Right cardiac atrium (tissue), 5 donors: ENCODE measurements at places on chromosomes 2 and 18. TPM values are rescaled to one million over a fixed set of nuclear protein-coding genes. Genes with fewer than 3 reads are reported as not detected.

The ARHGEF4 gene
- 1.8 TPM for total RNA-seq

DNA sequence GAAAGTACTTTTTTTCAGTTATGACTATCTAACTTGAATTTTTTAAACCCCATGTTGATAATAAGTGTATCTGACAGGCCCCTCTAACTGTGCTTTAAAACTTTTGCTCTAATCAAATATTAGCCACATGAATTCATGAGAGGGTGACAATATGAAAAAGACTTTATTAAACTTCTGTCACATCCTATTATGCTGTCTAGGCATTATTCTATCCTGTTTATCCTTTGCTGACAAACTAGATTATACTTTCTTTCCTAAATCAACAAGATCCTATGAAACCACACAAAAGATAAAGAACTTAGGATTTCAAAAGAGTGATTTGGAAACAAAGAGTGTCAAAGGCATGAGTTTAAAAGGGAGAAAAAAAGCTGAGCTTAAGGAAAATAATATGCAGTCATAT is 57.8 kb downstream of the ST6GAL2 start:
- DNase-seq = no peak

The PLA2R1 gene
- 5.5 TPM for total RNA-seq

DNA sequence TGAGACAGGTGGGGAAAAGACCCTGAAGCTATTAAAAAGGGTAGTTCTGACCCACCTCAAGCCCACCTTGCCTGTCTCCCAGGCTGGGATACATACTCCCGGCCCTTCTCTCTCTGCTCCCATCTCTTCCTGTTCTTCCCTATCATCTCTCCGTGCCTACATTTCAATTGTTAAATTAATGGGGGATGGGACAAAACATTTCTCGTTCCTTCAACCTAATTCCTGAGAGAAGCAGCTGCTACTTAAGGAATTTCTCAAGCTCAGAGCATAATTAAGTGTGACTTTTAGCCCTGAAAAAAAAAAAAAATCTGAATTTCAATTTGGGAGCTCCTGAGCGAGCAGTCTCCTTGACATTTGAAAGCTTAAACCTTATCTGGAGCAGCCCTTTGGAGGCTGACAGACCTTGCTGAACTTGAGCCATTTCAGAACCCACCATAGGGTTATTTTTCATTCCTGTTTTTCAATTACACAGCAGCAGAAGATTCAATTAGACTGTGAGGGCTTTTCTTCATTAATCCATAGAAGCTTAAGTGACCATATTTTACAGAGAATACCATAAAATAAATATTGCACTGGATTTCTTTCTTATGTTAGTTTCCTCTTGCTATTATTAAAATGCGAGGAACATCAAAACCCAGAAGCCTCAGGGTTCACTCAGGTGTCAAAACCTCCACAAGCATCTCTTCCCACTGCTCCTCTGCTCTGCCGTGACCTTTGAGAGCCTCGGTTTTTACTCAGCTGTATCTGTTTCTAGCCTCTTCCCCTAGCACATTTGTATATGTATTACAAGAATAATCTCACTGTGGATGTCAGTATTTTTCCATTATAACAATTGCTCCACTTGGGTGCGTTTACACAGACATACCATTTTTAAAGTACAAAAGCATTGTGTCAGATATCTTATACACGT is 125.7 kb downstream of the B3GNT2 start:
- DNase-seq = no peak

DNA sequence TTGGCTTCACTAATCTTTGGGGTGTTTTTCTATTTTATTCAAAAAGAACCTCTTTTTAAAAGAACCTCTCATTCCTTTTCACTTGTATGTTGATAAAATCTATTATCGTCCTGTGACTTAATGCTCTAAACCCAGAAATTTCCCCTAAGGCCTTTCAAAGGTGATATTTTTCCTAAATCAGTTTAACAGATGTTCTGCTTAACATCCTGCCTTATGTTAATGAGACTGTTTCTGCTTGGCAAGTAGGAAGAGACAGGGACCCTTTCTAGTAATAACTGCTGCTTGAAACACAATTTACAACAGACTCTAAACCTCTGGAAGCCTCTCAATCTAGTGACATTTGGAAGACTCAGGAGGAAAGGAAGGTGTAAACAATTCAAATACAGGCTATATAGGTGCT is 128.8 kb downstream of the KCNJ3 start:
- DNase-seq = no peak

- peak; percentile 26 for DNase-seq
Observed at GRCh38 chr2:37454851-37455762, 110.7 kb downstream of the QPCT start.

DNA sequence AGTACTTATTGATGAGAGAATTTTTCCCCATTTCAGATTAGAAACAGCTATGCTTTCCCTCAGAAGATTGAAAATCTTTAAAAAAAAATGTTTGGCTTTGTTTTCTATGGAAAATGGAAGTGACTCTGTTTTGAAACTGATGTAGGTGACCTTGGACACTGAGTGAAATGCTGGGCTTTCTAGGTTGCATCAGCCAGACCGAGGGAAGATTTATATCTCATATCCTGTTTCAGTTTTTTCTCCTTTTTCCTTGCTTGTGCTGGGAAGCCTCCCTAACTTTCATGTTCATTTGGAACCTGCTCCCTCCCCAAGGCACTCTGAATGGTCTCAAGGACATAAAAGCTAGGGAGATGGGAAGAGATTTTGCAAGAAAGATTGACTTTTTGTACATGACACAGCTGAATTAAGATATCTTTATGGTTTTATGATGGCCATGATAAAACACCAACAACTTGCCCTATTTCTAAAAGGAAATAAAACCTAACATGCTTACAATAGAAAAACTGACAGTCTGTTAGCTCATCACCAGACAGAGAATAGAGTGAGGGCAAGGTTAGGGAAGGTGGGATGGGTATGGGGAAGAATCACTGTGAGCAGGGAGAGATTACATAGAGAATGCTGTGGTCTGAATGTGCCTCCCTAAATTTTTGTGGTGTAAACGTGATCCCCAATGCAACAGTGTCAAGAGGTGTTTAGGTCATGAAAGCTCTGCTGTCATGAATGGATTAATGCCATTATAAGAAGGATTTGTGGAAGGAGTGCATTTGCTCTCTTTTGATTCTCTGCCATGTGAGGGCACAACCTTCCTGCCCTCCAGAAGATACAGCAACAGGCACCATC is 249.7 kb downstream of the TPGS2 start:
- DNase-seq = no peak

The RPS27A gene
- total RNA-seq = 564 TPM

- no peak for DNase-seq
Observed at GRCh38 chr2:48694149-48694548, 61.4 kb downstream of the LHCGR start.

The MYO7B gene
- 0.45 TPM for total RNA-seq

- DNase-seq = no peak
Observed at GRCh38 chr2:232731470-232731869, 34.3 kb downstream of the GIGYF2 start.

DNA sequence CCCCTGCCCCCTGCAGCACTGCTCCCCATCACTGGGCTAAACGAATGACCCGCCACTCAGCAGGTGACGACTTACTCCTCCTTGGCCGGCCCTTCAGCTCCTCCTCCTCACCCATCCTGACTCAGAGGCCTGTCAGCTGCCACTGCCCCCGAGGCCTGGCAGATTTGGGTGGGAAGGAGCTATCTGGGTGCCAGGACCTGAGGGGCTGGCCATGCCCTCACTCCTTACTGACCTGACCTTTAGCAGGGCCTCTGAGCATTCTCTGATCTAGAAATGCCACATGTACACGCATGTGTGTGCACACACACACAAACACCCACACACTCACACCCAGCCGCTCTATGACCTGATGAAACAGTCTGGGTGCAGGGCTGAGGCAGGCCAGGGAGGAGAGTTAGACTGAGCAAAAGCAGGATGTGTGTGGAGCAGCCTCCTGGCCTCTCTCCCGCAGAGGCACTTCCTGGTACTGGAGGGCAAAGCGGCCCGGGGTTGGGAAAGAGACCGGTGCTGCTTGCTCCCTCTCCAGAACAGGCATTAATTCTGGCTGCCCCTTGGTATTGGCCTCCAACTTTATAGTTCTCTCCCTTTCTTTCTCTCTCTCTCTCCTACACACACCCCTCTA is 68.0 kb downstream of the ZFP36L2 start:
- peak; percentile 88 for DNase-seq

DNA sequence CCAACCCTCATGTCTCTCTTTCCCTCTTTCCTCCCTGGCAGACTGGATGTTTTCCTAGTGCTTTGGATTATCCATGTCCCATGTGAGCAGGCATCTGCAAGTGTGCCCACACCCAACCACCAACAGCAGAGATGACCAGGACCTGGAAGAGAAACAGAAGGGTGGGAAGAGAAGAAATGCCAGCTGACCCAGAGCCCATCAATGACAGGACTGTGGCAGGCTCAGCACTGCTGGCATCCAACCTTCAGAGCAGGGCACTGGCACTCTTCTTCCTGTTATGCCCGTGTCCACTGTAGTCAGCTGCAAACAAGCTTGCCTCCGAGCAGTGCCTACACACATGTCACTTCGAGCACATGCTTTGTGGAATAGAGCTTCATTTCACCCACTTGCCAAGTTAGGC is 121.1 kb downstream of the TANC1 start:
- DNase-seq = peak; percentile 66

DNA sequence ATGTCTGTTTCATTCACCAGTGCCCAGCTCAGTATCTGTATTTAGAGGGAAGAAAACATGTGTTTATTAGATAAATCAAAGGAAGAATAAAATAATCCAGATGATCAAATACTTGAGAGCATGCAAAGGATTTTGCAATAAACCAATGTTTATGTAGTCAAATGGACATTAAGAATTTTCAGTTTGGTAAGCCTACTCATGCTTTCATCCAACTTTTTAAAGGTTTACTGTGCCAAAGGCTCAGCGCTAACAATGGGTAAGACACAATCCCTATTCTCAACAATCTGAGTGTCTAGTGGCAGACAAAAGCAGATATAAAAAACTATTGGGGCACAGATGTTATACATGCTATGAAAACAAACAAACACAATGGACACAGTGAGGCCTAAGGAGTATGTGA is 26.3 kb downstream of the GRB14 start:
- DNase-seq = no peak

The SIX2 gene
- 0.42 TPM for total RNA-seq

The GAREM1 gene
- total RNA-seq = 14.8 TPM

The TSPYL6 gene
- total RNA-seq = not detected

DNA sequence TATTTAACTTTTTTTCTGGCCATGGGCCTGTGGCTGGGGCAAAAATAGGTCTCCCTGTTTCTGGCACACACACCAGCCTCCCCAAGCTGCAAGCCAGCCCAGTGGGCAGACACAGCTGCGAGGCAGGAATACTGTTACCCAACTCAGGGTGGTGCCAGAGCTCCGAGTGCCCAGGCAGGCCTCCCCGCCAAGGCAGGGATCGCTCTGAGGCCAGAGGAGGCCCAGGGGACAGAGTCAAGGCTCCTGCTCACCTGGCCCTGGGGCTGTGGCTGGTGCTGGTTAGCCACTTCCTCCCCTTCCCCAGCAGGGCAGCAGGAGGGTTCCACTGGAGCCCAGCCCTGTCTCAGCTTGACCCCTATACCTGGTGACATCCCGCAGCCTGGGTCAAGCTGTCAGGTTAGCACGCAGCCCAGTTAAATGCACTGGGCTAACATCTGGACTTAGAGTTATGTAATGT is 67.1 kb upstream of the EPAS1 start:
- peak; percentile 73 for DNase-seq
